ENCODE measurements at places on chromosomes 12 and 14.

DNA sequence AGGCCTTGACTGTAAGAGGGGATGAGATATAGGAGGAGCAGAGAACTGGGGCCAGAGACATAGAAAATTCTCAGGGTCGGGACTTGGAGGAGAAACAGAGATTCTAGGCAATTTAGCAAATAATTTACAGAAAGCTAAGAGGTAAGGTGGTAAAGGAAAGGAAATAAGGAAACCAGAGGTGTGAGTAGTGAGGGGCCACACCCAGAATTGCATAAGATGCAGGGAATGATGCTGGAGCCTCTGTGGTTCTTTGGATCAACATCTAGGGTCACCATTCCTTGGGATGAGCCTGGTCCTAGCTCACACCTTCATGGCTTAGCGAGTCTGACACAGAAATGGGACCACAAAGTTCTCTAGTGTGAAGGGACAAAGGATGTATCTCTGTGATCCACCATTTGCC is 949 bp upstream of the SDR9C7 start:
- no peak for DNase-seq

DNA sequence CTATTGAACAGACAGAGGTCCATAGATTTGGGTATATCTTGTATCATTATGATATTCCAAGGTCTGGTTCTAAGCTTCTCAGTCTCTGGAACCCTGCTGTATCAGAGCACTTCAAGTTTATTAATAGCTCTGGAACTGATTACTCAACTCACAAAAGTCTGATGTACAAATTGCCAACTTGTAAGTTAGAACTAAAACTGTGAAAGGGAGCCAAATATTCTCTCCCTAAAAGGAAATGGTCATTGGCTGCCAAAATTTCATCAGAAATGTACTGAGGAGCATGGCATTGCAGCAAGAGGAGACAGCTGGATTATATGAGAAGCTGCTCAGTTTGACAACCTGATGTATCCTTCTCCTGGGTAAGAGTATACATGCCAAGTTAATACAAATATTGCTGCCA is 828.8 kb upstream of the SEL1L start:
- DNase-seq = no peak

DNA sequence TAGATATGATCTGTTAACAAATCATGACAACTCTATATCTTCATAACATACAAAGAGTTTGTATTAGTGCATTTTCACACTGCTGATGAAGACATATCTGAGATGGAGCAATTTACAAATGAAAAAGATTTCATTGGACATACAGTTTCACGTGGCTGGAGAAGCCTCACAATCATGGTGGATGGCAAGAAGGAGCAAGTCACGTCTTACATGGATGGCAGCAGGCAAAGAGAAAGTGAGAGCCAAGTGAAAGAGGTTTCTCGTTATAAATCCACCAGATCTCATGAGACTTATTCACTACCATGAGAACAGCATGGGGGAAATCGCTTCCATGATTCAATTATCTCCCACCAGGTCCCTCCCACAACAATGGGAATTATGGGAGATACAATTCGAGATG is 157.6 kb downstream of the DUSP6 start:
- no peak for DNase-seq

DNA sequence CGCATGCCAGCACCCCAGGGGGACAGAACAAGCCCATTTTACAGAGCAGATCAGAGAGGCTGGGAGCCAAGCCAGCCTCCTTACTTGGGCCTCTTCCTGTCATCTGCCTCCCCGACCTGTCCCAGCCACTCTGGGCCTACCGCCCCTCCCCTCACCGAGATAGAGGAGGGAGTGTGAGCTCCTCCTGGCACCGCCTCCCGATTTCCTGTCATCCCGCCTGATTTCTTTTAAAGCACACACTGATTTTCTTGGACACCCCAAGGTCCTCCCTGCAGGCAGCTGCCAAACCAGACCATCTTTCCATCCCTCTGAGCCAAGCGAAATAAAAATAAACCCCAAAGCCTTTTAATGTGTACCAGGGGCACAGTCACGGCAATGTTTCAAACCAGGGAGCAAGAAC is 108.4 kb downstream of the RFLNA start:
- peak; percentile 74 for DNase-seq

GRCh38 chr12:22828066-22828465 is 203.1 kb downstream of the ETNK1 start:
- DNase-seq = no peak

DNA sequence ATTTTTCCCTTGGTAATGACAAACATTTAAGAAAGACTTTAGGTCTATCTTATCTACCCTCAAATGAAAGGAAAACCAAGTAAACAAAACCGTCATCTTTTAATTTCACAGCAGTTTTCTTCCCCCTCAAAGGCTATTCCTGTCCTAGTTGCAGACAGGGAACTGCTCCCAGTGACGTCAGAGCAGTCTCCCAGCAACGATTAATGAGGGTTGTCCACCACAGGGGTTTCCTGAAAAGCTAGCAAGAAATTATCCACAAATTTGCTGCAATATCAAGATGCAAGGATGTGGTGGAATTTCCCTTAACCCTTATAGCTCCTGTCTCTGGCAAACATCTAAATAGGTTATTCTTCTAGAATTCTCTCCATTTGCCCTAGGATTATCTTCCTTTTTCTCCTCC is 89.1 kb upstream of the STAC3 start:
- DNase-seq = peak; percentile 55

GRCh38 chr12:93786656-93787397 is 109.7 kb downstream of the CRADD start:
- DNase-seq = no peak

DNA sequence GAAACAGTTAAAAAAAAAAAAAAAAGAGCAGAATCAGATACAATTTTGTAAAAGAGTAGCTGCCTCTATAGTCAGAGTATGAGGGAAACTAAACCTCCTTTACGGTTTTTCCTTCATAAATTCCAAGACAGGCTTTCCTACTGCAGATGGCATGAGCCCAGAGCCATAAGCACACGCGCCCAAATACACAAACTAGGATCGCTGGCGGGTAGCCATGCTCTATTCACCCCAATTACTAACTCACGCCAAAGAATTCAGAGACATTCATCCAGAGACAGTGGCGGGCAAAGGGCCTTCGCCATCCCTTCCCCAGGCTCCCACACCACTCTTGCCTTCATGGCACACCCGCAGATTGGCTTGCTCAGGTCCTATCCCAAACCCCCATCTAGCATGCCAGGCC is 48.2 kb downstream of the MOK start:
- DNase-seq = no peak

DNA sequence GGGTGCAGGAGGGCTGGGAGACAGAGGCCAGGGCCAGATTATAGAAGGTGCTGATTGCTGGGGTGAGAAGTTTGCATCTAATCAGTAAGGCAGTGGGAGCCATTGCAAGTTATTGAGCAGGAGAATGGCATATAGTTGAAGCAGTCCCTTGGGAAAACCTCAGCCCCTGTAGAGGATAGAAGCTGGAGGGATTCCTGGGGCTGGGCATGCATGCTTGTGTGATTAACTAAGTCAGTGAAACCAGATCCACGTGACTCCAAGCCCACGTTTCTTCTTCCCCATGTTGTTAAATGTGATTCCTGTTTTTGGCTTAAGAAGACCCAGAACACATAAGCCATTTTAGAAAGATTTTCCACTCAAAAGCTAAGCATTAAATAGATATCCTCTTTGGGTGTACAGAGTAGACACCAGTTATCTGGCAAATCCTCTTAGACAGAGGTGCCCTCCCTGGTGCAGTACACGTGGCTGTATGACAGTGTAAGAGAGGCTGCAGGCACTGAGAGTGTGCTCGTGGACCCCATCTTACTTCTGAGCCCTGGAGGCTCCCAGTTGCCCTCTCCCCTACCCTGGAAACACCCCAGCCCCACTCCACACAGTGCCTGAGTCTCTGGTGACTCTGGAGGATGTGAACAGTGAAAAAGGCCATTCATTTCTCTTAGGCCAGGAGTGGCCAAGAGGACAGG is 3.2 kb downstream of the C14orf132 start:
- peak; percentile 33 for DNase-seq

DNA sequence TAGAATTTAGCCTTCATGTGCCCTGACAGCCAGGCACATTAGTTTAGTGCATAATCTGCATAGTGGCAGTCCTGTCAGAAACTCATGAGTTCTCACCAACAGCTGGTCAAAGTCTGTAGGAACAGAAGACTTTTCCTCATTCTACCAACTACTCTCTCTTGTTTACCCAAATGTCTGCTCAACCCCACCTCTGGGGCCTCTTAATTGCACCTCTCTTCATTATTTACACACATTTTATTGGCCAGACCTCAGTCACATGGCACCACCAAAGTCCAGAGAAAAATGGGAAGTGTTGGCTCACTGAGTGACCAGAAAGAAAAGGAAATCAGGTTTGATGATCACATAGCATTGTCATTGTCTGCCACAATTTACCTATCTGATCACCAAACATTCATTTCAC is 114.6 kb upstream of the PLXNC1 start:
- no peak for DNase-seq

- DNase-seq = no peak
Observed at GRCh38 chr12:68159681-68160304, at the start of gene IFNG. TSS of gene IFNG (minus strand) at chr12:68159740. CDS start at chr12:68159615, 125 bp downstream.

DNA sequence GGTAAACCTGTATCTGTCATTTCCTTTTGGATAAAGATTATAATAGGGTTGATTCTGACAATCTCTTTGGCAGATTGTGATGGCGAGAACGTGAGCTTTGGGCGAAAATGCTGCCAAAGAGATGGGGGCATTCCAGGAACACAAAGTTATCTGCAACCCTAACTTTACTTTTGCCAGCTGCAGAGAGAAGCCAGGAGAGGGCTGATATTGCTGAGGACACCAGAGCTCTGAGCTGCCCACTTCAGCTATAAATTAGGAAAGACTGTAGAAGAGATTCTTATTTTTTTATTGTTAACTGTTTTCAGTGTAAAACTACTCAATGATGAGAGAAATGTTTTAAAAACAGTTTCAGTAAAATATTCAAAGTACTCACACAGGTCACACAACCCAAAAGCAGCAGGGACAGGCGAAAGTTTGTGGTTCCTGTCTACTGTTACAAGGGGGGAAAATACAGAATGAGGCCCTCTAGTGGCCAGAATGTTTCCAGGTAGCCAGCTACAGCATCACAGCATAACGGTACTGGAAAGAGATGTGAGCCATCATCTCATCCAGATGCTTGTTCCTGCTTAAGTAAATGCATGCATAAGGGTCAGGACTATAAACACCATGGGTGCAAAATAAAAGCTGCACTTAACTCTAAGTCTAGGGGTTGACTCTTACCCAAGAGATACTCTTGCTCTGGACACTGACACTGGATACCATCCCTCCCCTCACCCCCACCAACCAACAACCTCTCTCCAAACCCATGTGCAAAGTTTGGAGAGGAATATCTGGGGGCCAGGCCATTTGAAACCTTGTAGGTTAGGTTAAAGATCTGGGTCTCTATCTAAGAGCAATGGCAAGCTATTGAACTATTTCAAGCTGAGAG is 498.4 kb downstream of the RMST start:
- no peak for DNase-seq

GRCh38 chr12:108457006-108457733 is 57.9 kb upstream of the FICD start:
- DNase-seq = no peak

GRCh38 chr12:2845280-2845679 is 10.4 kb upstream of the NRIP2 start:
- peak; percentile 89 for DNase-seq

All from tibial artery (tissue), 4 donors.